ENCODE measurements at places on chromosomes 6 and 20. TPM values are rescaled to one million over a fixed set of nuclear protein-coding genes. Genes with fewer than 3 reads are reported as not detected.

The BPIFB2 gene
- not detected for polyA plus RNA-seq

The ASIP gene
- not detected for polyA plus RNA-seq

The SLC44A4 gene
- polyA plus RNA-seq, result not detected

The PPARD gene
- 10.7 TPM for polyA plus RNA-seq

The RIPPLY2 gene
- not detected for polyA plus RNA-seq

All from CD4-positive, alpha-beta memory T cell (primary cell).